ENCODE measurements at places on chromosomes 6 and 20.

GRCh38 chr6:27582928-27583725 is 110.2 kb upstream of the ZNF184 start:
- no peak for DNase-seq

DNA sequence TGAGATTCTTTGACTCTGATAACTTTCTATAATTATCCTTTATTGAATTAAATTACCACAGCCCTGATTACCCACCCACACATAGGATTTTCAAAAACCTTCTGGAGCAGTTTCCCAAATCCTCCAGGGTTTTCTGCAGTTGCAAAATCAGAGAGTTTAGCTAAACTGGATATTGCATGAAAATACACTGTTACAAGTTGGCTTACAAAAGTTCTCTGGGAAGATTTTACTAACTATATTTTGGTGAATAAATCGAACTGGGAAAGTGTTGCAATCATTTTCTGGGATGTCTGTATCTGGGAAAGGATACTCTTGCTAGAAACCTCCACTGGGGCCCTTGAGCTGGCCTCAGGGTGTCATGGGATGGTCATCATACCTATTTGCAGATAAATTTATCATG is 97.6 kb upstream of the STMND1 start:
- no peak for DNase-seq

- no peak for DNase-seq
These were observed 28.0 kb upstream of the SYNJ2 start for GRCh38 chr6:157953580-157954091.

- DNase-seq, result no peak
These were observed 2.2 kb downstream of the SULF2 start for GRCh38 chr20:47782920-47783552.

GRCh38 chr6:97136626-97137358 is 146.2 kb downstream of the MMS22L start:
- no peak for DNase-seq

GRCh38 chr6:129236001-129236517 is 353.1 kb downstream of the LAMA2 start:
- no peak for DNase-seq

DNA sequence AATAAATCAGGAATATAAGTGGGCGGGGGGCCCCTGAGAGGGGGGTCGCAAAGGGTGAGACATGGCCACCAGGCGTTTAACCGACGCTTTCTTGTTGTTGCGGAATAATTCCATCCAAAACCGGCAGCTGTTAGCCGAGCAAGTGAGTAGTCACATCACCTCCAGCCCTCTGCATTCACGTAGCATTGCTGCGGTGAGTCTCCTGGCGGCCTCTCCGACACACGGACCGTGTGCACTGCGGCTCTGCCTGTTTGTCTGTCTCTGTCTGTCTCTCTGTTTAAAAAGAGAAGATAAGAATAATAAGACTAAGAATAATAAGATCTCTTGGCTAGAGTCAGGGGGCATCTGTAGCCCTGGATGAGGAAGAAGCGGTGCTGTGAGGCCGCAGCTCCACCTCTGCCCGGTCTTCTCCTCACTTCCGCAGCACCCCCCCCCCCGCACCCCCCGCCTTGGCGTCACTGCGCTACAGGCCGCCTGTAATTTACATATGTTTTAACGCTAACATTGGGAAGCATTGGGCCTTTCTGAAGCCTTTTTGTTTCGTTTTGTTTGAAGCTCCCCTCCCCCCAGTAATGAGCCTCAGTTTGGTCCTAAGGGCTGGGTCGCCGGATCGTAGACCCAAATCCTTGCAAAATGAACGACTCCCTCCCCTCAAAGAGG is 993 bp downstream of the STX16 start:
- DNase-seq, result no peak

GRCh38 chr6:142051404-142051803 is 81.3 kb upstream of the GJE1 start:
- DNase-seq, result no peak

GRCh38 chr6:138685257-138685656 is 88.3 kb upstream of the CCDC28A start:
- DNase-seq, result no peak

DNA sequence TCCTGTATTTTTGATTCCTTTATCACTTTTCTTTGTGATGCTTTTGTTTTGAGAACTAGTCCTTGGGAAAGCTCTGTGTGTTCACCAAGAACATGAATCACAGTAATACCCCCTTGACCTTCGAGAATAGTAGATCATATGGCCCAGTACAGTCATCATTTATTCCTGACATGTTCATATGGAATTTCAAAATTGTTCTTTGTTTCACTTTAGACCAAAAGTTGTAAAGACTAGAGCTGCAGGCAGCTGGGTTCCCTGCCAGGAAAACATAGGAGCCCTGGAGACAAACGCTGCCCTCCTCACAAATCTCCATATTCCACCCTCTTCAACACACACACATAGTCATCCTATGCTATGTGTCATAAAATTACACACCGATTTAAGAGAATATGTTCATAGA is 621.2 kb upstream of the EYS start:
- DNase-seq, result no peak

- DNase-seq, result no peak
These were observed 23.0 kb downstream of the APCDD1L start for GRCh38 chr20:58492074-58492718.

DNA sequence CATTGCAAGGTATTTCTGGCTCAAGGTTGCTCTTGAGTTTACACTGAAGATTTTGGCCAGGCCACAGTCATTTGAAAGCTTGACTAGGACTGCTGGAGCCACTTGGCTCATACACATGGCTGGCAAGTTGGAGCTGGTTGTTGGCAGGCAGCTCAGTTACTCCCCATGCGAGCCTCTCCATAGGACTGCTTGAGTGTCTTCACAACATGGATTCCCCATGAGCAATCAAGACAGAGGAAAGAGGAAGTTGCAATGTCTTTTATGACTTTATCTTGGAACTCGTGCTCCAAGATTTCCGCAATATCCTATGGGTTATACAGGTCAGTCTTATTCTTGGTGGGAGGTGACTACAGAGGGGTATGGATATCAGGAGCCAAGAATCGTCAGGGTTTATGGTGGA is 1.4 kb upstream of the MANBAL start:
- DNase-seq, result no peak

GRCh38 chr6:166456395-166457156 is 73.8 kb upstream of the MPC1 start:
- no peak for DNase-seq

DNA sequence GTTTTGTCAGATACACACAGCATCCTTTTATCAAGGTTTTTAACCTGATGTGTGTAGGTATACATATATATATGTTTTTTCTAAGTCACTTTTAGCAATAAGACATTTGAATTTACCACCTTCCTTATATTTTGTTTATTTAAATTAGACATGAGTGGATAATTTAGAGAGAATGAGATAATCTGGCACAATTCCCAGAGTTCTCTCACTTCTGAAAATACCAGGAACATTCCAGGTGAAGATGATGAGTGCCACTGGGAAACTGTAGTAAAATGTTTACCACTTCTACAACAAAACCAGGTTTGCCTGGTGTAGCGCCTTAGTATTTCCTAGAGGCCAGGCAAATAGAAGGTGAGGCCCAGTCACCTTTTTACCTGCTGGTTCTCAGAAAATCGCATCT is 189.5 kb downstream of the TMEM242 start:
- DNase-seq, result no peak

DNA sequence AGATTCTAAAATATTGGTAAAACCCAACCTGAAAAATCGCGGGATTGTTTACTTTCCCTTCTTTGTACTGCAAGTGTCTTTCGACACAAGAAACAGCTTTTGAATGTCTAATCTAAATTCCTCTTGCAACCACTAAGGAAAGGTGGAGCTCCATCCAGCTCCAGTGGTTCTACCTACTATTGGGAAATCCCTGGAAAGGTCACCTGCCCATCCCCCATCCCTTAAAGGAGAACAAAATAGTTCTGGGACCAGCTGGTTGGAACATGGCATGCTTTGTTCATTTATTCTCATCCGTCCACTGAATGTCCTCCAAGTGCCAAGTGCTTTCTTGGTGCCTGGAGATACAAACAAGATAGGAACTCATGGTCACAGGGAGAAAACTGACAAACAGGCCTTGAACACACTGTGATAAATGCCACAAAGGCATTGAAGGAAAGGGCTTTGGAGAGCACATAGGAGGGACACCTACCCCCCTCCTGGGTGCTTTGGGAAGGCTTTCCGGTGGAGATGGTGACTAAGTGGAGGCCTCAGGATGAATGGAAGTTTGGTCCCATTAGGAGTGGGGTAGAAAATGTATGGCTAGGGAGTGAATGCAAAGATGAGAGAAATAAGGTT is 2.3 kb upstream of the CITED2 start:
- no peak for DNase-seq

DNA sequence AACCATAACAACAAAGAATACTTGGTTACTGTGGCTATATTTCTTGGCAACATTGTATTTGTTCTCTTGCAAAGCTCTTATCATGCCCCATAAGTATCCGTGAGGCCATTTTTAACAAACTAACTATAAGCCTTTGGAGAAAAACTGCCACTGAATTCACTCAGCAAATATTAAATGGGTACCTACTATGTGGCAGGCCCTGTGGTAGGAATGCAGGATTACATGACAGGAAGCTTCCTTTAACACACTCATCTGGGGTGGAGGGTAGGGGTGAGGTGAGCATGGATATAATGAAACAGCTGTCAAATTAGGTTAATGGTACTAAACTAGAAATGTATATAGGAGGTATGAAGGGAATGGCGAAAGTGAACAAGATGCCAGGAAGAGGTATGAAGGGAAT is 504.8 kb downstream of the MEI4 start:
- no peak for DNase-seq

DNA sequence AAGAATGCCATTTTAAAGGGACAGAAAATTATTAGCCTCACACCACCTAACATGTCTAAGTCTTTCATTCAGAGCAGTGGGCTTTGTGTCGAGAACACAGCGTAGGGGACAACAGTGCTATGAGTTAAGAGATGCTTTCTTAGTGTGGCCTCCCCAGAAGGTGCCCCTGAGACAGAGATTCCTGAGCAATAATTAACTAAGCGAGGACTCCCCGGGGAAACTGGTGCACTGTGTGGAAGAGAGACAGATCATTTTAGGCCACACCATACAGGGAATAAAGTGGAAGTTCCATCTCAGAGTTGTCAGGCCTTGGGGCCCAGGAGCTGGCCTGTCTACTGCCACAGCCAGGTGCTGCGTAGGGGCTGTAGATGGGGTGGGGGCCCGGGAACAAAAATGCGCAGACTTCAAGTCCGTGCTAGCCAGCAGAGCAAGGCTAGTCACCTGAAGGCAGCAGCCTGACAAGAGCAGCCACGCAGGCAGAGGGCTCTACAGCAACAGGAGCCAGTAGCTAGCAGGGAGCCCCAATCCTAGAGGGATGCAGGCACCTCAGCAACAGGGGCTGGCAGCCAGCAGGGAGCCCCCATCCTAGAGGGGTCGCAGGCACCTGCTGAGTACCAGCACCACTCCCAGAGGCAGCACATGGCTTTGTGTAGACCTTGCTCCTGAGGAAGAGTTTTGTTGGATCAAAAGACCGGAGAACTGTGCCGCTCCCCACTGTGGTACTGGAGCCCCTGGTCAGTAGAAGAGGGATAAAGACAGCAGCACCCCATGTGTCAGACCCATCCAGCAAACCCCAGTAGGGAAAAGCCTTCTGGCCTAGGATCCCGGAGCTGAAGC is 63.0 kb upstream of the NXT1 start:
- no peak for DNase-seq

GRCh38 chr20:50253101-50253500 is 62.5 kb downstream of the CEBPB start:
- DNase-seq, result no peak

GRCh38 chr6:34324738-34325444 is 67.6 kb downstream of the NUDT3 start:
- DNase-seq, result peak; percentile 16

DNA sequence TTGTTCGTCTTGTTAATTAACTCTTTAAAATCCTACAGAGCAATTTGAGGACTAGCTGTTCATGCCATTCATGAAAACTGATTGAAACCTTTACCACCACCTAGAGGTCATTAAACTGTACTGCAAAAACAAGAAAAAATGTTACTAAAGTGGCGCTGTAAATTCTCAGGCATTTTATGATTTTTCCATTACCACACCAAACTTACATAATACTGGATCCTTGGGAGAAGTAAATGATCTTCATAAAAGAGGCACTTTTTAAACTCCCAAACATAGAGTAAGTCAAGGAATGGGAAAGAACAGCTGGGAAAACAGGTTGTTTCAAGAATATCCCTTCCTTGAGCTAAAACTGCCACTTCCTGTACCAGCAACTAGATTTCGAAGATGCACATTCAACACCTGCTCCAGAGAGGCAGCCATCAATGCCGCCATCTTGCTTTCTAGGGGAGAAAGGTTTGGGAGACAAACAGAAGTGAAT is 54.3 kb downstream of the MYLIP start:
- peak; percentile 29 for DNase-seq

- no peak for DNase-seq
These were observed 51.7 kb upstream of the HINT3 start for GRCh38 chr6:125904871-125905270.

DNA sequence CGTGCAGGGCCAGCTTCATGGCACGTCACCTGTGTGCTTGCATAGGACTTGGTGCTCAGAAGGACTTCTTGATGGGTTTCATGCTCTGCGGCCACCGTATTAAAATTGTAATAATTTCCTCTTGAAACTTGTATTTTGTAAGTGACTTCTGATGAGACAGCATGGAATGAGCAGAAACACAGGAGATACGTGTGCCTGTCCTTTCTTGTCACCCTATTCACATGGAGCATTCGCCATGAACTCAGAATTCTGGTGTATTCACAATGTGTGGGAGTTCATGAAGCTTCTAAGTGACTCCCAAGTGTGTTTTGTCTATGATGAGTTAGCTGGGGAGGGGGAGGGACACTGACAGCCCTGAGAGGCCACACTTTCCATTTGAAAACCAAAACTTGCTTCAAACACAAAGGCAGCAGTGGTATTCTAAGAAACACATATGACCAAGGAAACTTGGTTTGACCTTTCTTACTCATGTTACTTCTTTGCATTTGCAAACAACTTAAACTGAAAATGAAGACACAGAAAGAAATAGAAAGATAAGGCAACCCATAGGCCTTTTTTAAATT is 92.1 kb upstream of the NEDD9 start:
- DNase-seq, result no peak

Data from NCI-H187 treated with DMSO at 0.1 percent for 48 hours (cell line).